ENCODE measurements at places on chromosomes 6 and 20. TPM values are rescaled to one million over a fixed set of nuclear protein-coding genes. Genes with fewer than 3 reads are reported as not detected.

GRCh38 chr6:33746036-33746600 lies 587 bp downstream of the IP6K3 start:
- DNase-seq = no peak

DNA sequence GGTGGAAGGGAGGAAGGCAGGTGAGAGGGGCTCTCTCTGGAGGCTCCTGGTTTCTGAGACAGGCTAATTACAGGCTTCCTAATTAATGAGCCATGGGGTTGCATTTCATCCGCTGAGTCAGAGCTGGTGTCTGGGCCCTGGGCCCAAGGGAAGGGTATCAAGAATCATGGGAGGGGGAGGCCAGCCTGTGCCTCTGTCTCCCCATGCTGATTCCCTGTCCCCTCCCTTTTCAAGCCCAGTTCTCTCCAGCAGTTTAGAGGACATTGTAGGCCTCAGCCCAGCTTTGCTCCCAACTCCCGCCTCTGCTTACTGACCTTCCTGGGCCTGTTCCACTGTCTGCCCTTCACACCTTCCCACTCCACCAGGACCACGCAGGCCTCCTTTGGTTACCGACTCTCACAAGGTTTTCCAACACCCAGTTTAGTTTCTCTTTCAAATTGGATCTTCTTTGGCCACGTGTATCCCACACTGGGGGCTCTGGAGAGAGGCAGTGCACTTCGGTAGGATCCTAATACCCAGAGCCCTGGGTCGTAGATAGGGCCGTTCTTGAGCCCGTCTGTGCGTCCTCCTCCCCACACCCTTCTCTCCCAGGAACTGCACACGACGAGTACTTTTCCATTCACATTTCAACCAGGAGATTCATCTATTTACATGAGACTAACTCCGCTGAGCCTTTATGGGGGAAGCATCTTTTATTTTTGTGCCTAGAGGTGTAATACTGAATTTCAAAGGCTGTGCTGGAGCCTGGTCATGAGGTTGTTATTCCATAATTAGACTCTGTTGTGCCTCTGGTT lies 18.2 kb upstream of the AVP start:
- no peak for DNase-seq

GRCh38 chr6:106509420-106510089 lies 119.7 kb downstream of the RTN4IP1 start:
- no peak for DNase-seq

The MAP3K5 gene
- total RNA-seq = 6.5 TPM

GRCh38 chr6:143806282-143807102 lies 36.6 kb upstream of the LTV1 start:
- peak; percentile 19 for DNase-seq

GRCh38 chr6:5094327-5094726 lies 9.2 kb downstream of the PPP1R3G start:
- no peak for DNase-seq

The MAK gene
- 0.41 TPM for total RNA-seq

DNA sequence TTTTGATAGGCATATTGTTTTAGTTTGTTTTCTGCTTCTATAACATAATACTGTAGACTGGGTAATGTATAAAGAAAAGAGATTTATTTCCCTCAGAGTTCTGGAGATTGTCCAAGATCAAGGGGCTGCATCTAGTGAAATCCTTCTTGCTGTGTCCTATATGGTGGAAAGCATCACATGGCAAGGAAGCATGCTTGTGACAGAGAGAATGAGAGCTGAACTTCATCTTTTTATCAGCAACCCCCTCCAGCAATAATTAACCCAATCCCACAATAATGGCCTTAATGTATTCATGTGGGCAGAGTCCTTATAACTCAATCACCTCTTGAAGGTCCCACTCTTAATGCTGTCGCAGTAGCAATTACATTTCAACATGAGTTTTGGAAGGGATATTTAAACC lies 141.4 kb downstream of the CENPW start:
- no peak for DNase-seq

The CFB gene
- total RNA-seq = not detected

The TMEM181 gene
- 16.9 TPM for total RNA-seq

Data from activated T-helper 2 cell treated with anti-CD3 and anti-CD28 coated beads, Interferon-gamma antibody, Interleukin-2, Interleukin-4, amounts not matched to agents 10 μg/mL and 5 μg/mL and 100 μg/mL, durations not matched to agents 14 hours and 24 hours and 36 hours (primary cell).